Activated CD4-positive, alpha-beta T cell treated with anti-CD3 and anti-CD28 coated beads, Interleukin-2, amount 10 ng/mL, durations not matched to agents 24 days and 14 days (primary cell): ENCODE measurements at places on chromosomes 16 and 17. TPM values are rescaled to one million over a fixed set of nuclear protein-coding genes. Genes with fewer than 3 reads are reported as not detected.

The P2RX5 gene
- total RNA-seq = 92.3 and 92.8 TPM in 2 replicates

The ZNF597 gene
- 1.9 and 2.1 TPM in 2 replicates for total RNA-seq

The SCGB1C2 gene
- not detected in 2 replicates for total RNA-seq

The TBC1D3C gene
- not detected in 2 replicates for total RNA-seq

The MYH3 gene
- 7.0 and 8.1 TPM in 2 replicates for total RNA-seq

The ZNF778 gene
- total RNA-seq = 6.0 and 9.8 TPM in 2 replicates

DNA sequence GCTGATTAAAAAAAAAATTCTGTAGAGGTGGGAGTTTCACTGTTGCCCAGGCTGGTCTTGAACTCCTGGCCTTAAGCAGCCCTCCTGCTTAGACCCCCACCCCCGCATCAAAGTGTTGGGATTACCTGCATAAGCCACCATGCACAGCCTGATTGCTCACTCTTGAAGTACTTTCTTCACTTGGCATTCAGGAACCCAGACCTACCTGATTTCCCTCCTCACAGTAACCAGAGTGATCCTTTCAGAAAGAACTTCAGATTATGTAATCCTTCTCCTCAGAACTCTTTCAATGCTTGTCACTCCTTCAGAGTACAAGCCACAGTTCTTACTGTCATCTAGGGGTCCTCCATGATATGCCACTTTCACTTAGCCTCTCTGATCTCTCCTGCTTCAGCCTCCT, 1.4 kb downstream of the EFCAB13 start:
- peaks cover 17% of the 10 kb centered on the region for H3K4me1 ChIP-seq
- peaks cover 24% of the 10 kb centered on the region for H3K27me3 ChIP-seq
- H3K4me3 ChIP-seq = peak overlapping the region; percentile 99
- H3K36me3 ChIP-seq = no peaks in the 10 kb centered on the region

DNA sequence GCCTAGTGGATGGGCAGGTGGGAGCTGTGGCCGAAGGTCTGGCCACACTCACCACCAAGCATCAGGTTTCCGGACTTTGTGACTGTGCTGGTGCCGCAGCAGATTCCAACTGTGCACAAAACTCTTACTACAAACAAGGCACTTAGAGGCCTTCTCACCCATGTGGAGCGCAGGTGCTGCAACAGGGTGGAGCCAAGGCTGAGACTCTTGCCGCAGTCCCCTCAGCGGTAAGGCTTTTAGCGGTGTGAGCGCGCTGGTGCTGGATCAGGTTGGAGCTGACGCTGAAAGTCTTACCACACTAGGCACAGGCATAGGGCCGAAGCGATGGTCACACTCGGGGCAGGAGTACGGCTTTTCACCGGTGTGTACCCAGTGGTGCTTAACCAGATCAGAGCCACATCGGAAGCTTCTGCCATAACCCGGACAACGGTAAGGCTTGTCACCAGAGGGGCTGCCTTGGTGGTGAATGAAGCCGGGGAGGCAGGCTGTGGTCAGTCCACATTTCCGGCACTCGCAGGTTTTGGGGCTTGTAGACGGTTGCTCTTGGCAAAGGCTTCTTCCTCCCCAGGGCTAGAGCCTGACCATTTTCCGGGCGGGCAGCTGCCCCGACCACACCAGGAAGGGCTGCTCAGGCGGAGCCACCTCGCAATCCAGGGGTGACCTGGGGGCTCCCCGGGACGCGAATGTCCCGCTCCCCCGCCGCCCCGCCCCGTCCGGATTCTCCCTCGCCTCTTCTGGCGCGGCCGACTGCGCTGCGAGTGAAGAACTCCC, 1.0 kb upstream of the ARMC5 start:
- H3K4me3 ChIP-seq = peak overlapping the region; percentile 95
- H3K27ac ChIP-seq = peak overlapping the region; percentile 98
- DNase-seq = peak; percentile 89
- H3K27me3 ChIP-seq = no peaks in the 10 kb centered on the region
- H3K4me1 ChIP-seq = peaks cover 32% of the 10 kb centered on the region

- H3K4me1 ChIP-seq = peaks cover 12% of the 10 kb centered on the region
- H3K27me3 ChIP-seq = peaks cover 2% of the 10 kb centered on the region
- no peak overlapping the region for H3K27ac ChIP-seq
- H3K4me3 ChIP-seq = no peak overlapping the region
Observed at GRCh38 chr16:79838496-79839259, 238.1 kb upstream of the MAF start.

GRCh38 chr17:55641676-55642081, 81.0 kb downstream of the TMEM100 start:
- H3K4me3 ChIP-seq = no peak overlapping the region
- DNase-seq = peak; percentile 70
- H3K27ac ChIP-seq = no peak overlapping the region
- peaks cover 4% of the 10 kb centered on the region for H3K27me3 ChIP-seq
- no peaks in the 10 kb centered on the region for H3K36me3 ChIP-seq

- H3K4me3 ChIP-seq = no peak overlapping the region
- no peak for DNase-seq
- no peak overlapping the region for H3K27ac ChIP-seq
- no peaks in the 10 kb centered on the region for H3K27me3 ChIP-seq
Observed at GRCh38 chr16:65634291-65634690, 512.4 kb upstream of the CDH11 start.

- no peaks in the 10 kb centered on the region for H3K36me3 ChIP-seq
- peaks cover 27% of the 10 kb centered on the region for H3K4me1 ChIP-seq
- DNase-seq = no peak
- peak overlapping the region; percentile 44 for H3K4me3 ChIP-seq
Observed at GRCh38 chr17:74453665-74454196, 12.7 kb upstream of the CD300A start.

- H3K4me3 ChIP-seq = peak overlapping the region; percentile 87
- H3K4me1 ChIP-seq = peaks cover 58% of the 10 kb centered on the region
- peak; percentile 80 for DNase-seq
- H3K27ac ChIP-seq = peak overlapping the region; percentile 88
- H3K36me3 ChIP-seq = peaks cover 13% of the 10 kb centered on the region
- peaks cover 15% of the 10 kb centered on the region for H3K27me3 ChIP-seq
Observed at GRCh38 chr17:7835814-7836595, 2.0 kb downstream of the KDM6B start.

- no peaks in the 10 kb centered on the region for H3K27me3 ChIP-seq
- DNase-seq = no peak
- no peaks in the 10 kb centered on the region for H3K36me3 ChIP-seq
Observed at GRCh38 chr17:57099165-57099564, 14.1 kb downstream of the AKAP1 start.

DNA sequence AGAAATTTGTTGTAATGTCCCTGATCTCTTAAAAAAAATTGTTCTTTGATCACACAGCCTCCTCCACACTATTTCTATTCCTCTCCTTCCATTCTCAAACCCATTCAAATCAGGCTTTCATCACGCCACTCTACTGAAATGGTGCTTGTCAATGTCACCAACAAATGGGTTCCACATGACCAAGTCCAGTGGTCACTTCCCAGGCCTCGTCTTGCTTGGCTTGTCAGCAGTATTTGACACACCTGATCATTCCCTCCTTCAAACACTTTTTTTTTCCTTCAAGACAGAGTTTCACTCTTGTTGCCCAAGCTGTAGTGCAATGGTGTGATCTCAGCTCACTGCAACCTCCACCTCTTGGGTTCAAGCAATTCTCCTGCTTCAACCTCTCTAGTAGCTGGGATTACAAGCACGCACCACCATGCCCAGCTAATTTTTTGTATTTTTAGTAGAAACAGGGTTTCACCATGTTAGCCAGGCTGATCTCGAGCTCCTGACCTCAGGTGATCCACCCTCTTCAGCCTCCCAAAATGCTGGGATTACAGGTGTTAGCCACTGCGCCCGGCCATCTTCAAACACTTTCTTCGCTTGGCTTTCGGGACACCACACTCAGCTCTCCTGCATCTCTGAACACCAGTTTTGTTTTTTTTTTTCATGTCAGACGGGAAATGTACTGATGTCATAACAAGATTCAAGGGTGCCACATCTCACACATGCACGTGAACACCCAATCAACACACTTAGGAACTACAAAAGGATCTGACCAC, 18.3 kb downstream of the NQO1 start:
- peak overlapping the region; percentile 22 for H3K27ac ChIP-seq
- H3K4me3 ChIP-seq = no peak overlapping the region
- peaks cover 9% of the 10 kb centered on the region for H3K4me1 ChIP-seq
- no peak for DNase-seq

GRCh38 chr16:58264007-58264406, 30.8 kb downstream of the PRSS54 start:
- H3K4me1 ChIP-seq = peaks cover 5% of the 10 kb centered on the region
- H3K27ac ChIP-seq = no peak overlapping the region
- H3K4me3 ChIP-seq = no peak overlapping the region
- H3K36me3 ChIP-seq = no peaks in the 10 kb centered on the region

GRCh38 chr16:17921357-17921978, 415.1 kb downstream of the NPIPA8 start:
- H3K4me3 ChIP-seq = no peak overlapping the region
- no peaks in the 10 kb centered on the region for H3K36me3 ChIP-seq
- H3K4me1 ChIP-seq = no peaks in the 10 kb centered on the region
- peaks cover 19% of the 10 kb centered on the region for H3K27me3 ChIP-seq
- H3K27ac ChIP-seq = no peak overlapping the region

DNA sequence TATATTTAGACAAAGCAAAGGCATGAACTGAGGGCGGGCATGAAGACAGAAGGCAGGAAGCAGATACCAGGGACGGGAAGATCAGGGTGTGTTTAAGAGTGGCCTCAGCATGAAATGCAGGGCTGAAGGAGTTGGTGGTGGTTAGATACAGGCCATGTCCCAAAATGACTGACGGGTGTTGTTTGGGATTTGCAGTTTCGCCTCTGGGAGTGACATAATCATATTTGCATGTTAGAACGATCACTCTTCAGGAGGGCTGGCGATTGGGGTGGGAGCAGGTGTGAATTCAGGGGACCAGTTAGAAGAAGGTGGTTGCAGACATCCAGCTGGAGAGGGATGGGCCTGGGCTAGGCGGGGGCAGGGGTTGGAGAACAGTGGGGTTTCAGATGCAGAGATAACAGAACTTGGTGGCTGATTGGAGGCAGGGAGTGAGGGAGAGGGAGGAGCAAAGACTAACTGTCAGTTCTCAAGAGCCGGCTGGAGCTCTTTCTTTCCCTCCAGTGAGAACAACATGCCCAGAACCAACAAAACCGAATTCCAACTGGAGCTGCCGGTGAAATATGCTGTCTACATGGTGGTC, 27.2 kb upstream of the ITGAX start:
- no peak for DNase-seq
- no peak overlapping the region for H3K27ac ChIP-seq
- peaks cover 16% of the 10 kb centered on the region for H3K4me1 ChIP-seq
- peaks cover 8% of the 10 kb centered on the region for H3K27me3 ChIP-seq
- no peak overlapping the region for H3K4me3 ChIP-seq
- peaks cover 33% of the 10 kb centered on the region for H3K36me3 ChIP-seq

GRCh38 chr17:77133087-77133638, 7.6 kb upstream of the SEC14L1 start:
- DNase-seq = no peak
- H3K27ac ChIP-seq = no peak overlapping the region
- H3K36me3 ChIP-seq = peaks cover 17% of the 10 kb centered on the region
- no peak overlapping the region for H3K4me3 ChIP-seq

- no peaks in the 10 kb centered on the region for H3K36me3 ChIP-seq
- no peak for DNase-seq
- H3K27me3 ChIP-seq = no peaks in the 10 kb centered on the region
- peaks cover 57% of the 10 kb centered on the region for H3K4me1 ChIP-seq
- no peak overlapping the region for H3K4me3 ChIP-seq
Observed at GRCh38 chr16:56615353-56615752, 7.0 kb downstream of the MT2A start.

DNA sequence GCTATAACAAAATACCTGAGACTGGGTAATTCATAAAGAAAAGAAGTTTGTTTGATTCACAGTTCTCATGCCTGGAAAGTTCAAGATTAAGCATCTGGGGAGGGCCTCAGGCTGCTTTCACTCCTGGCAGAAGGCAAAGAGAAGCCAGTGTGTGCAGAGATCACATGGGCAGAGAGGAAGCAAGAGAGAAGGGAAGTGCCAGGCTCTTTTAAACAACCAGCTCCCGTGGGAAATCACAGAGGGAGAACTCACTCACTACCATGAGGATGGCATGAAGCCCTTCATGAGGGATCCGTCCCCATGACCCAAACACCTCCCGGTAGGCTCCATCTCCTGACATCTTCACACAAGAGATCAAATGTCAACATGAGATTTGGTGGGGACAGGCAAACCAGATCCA, 501.6 kb downstream of the MAF start:
- DNase-seq = no peak
- H3K27ac ChIP-seq = no peak overlapping the region
- H3K27me3 ChIP-seq = peaks cover 25% of the 10 kb centered on the region
- H3K4me3 ChIP-seq = no peak overlapping the region
- no peaks in the 10 kb centered on the region for H3K36me3 ChIP-seq

DNA sequence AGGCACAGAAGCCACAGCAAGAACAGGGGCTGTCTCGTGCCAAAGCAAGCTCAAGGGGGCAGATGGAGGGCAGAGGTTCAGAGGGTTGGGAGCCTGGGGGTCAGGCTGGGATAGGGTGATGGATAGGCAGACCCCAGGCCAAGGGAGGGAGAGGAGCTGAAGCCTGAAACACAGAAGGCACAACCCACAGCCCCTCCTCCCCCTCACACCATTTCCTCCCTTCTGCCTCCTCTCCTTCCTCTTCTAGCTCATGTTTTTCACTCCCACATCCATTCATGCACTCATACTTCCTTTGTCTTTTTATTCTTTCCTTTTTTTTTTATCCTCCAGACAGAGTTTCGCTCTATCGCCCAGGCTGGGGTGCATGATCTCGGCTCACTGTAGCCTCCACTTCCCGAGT, 61.1 kb downstream of the SOCS1 start:
- peak overlapping the region; percentile 73 for H3K27ac ChIP-seq
- no peaks in the 10 kb centered on the region for H3K27me3 ChIP-seq
- H3K4me1 ChIP-seq = peaks cover 62% of the 10 kb centered on the region
- no peak overlapping the region for H3K4me3 ChIP-seq

GRCh38 chr17:75845058-75845711, 981 bp upstream of the UNC13D start:
- H3K36me3 ChIP-seq = peaks cover 31% of the 10 kb centered on the region
- H3K27ac ChIP-seq = peak overlapping the region; percentile 79
- H3K27me3 ChIP-seq = no peaks in the 10 kb centered on the region
- DNase-seq = peak; percentile 88

GRCh38 chr16:28538733-28539596, at the start of gene NUPR1:
Gene NUPR1, minus strand, starts transcription at chr16:28538974. Its CDS starts 67 bp downstream, at chr16:28538907.
- H3K27me3 ChIP-seq = no peaks in the 10 kb centered on the region
- H3K4me3 ChIP-seq = no peak within 1 kb of the TSS
- no peak within 1 kb of the TSS for H3K27ac ChIP-seq
- peaks cover 18% of the 10 kb centered on the region for H3K4me1 ChIP-seq

DNA sequence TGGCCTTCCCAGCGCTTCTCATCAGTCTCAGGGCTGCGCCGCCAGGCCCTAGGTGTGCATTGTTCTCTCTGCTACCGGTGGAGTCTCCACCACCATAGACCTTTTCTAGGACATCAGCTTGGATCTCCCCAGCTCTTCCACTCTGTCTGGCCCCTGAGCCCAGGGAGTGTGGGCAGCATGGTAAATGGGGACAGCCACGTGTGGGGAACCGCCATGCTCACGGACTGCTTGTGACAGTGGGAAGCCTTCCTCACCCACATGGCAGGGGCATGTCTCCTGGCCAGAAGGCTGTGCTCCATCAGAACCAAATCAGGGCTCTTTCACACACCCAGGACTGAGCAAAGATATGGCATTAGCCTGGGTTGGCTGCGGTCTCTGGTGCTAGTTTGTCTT, 51.3 kb downstream of the TNFRSF13B start:
- H3K4me3 ChIP-seq = no peak overlapping the region
- DNase-seq = no peak
- no peaks in the 10 kb centered on the region for H3K36me3 ChIP-seq
- H3K27ac ChIP-seq = no peak overlapping the region
- H3K27me3 ChIP-seq = peaks cover 4% of the 10 kb centered on the region
